ENCODE measurements at places on chromosomes 2 and 18.

DNA sequence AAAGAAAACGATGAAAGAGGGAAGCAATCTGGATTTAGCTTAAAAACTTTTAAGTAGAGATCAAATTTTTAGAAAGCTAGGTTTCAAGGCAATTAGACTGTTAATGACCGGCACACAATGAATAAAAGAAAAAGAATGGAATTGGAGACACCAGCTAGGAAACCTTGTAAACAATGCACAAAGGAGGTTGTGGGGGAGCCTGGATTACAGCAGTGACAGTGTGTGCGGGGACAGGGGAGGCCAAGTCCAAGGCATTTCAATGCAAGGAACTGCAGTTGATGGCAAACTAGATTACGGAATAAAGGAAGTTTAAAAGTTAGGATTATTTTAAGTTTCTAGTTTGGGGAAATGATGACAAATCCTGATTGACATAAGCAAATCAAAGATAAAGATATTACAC is 74.5 kb downstream of the DTNB start:
- DNase-seq = no peak

GRCh38 chr2:82239176-82239575 is 1934.6 kb upstream of the LRRTM1 start:
- no peak for DNase-seq

DNA sequence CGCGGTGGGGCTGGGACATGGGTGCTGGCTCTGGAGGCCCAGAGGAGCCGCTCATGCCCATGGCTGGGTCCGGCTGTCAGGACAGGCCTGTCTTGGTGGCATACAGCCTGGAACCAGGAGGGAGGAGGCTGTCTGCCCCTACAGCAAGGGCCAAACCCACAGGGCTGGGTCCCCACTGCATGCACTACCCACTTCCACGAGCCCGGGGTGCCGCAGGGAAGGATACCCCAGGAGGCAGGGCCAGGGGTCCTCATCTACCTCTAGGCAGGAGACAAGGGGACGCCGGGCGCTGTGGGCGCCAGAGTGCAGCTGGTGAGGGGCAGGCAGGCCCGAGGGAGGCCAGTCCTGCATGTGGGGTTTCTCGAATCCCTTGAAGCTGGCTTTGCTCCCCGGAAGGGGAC is 95.1 kb upstream of the GPC1 start:
- DNase-seq = no peak

DNA sequence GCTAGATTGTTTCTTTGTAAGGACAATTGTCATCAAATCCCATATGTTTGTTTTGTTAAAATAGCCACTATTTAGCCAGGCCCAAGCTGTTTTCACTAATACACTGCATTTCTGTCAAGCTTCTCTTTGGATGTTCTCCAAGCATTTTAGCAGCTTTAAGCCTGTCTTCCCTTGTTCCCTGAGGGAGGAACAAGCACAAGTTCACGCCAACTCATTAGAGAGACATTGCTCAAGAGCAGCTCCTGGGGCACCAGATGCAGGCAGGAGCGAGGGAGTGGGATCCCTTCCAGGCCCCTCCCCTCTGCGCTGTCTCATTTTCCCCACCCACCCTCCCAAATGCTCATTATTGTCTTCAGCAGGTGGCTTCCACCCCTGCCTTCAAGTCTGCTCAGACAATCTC is 32.6 kb upstream of the PPP3R1 start:
- no peak for DNase-seq

Measured in activated CD4-positive, alpha-beta T cell treated with anti-CD3 and anti-CD28 coated beads for 4 hours (primary cell).